ENCODE measurements at places on chromosomes 11 and 22. TPM values are rescaled to one million over a fixed set of nuclear protein-coding genes. Genes with fewer than 3 reads are reported as not detected.

The CD248 gene
- 97.8 TPM for total RNA-seq

GRCh38 chr11:27770576-27770975 lies 70.3 kb upstream of the BDNF start:
- DNase-seq = no peak

The VSTM5 gene
- total RNA-seq = not detected

- peak; percentile 62 for DNase-seq
These were observed 5.6 kb downstream of the DDB2 start for GRCh38 chr11:47220401-47220821.

- DNase-seq = no peak
These were observed 31.7 kb upstream of the TEF start for GRCh38 chr22:41350087-41350486.

DNA sequence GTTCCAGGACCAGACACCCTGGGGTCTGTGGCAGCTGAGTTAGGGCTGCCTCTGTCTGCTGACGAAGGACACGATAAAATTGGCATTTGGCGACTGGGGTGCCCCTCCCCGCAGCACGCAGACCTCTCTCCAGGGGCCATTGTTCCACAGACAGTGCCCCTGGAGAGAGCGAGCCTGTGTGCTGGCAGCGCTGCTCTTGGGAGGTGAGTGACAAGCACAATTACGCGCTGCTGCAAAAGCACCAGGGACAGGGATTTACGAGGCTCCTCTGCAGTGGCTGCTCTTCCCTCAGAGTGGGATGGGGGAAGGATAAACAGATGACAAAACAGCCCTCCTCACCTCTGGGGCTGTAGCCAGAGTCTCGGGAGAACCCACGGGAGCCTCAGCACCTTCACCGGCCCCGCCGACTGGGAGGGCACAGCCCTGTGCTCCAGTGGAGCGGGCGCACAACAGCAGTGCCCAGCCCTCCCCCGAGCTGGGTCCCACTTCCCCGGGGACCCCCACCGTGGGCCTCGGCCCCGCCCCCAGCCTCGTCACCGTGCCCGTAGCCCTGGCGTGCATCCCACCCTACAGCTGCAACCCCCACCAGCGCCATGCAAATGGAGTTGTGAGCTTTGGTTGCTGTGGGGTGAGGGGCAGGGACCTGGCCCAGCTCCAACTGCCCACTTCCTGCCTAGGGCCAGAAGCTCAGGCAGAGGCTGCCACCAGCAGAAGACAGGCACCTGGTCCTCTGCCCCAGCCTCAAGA lies 19.6 kb downstream of the CHID1 start:
- DNase-seq = peak; percentile 79

DNA sequence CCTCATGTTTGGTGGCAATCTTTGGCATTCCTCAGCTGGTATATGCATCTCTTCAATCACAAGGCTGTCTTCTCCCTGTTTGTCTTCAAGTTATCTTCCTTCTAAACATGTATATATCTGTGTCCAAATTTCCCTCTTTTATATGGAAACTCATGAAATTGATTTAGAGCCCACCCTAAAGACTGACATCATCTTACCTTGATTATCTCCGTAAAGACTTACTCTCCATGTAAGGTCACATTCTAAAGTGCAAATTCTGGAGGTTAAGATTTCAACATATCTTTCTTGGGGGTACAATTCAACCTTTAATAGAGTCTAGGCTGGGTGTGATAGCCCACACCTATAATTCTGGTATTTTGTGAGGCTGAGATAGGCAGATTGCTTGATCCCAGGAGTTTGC lies 215.8 kb upstream of the LRRC4C start:
- DNase-seq = no peak

DNA sequence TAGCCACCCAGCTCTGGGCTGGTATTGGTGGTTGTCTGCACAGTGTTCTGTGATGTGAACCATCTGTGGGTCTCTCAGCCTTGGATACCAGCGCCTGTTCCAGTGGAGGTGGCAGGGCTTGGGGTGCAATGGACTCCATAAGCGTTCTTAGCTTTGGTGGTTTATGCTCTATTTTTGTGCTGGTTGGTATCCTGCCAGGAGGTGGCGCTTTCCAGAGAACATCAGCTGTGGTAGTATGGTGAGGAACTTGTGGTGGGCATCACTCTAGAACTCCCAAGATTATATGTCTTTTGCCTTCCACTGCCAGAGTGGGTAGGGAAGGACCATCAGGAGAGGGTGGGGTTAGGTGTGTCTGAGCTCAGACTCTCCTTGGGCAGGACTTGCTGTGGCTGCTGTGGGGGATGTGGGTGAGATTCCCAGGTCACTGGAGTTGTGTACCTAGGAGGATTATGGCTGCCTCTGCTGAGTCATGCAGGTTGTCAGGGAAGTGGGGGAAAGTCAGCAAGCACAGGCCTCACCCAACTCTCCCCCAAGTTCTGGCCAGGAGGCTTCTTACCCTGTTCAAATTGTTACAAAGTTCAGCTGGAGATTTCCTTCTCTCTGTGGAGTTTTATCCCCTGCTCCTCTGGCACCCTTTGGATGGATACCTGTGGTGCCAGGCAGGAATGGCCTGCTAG lies 47.2 kb downstream of the MRGPRX2 start:
- DNase-seq = peak; percentile 18

The ZNF202 gene
- total RNA-seq = 28.5 TPM

The RBMXL2 gene
- not detected for total RNA-seq

DNA sequence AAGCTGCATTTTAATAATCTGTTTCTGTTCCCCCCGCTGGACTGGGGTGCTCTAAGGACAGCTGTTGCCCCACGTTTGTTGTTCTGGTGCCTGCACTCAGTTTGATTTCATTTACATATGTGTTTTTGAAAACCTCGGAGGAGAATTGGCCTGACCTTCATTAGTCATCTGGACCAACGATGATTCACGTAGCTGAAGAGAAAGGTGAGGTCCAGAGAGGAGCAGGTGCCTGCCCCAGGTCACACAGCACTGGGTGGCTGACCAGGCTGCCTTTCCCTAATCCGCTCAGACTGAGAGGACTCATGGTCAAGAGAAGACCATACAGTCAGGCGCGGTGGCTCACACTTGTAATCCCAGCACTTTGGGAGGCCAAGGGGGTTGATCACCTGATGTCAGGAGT lies 3.8 kb downstream of the CSDC2 start:
- DNase-seq = no peak

- no peak for DNase-seq
These were observed 1088.9 kb upstream of the TENM4 start for GRCh38 chr11:80529726-80530125.

The NPAS4 gene
- total RNA-seq = not detected

GRCh38 chr11:125941619-125942611 lies 3.9 kb upstream of the VSIG10L2 start:
- DNase-seq = peak; percentile 66

The LMO2 gene
- total RNA-seq = 39.0 TPM

The FAT3 gene
- total RNA-seq = 7.3 TPM

The HEPHL1 gene
- not detected for total RNA-seq

The OOSP1 gene
- total RNA-seq = not detected

GRCh38 chr11:65314501-65315203 lies at the start of gene CDC42EP2:
TSS of gene CDC42EP2 (plus strand) at chr11:65314866. CDS start at chr11:65320899, 6,033 bp downstream.
- peak; percentile 85 for DNase-seq

DNA sequence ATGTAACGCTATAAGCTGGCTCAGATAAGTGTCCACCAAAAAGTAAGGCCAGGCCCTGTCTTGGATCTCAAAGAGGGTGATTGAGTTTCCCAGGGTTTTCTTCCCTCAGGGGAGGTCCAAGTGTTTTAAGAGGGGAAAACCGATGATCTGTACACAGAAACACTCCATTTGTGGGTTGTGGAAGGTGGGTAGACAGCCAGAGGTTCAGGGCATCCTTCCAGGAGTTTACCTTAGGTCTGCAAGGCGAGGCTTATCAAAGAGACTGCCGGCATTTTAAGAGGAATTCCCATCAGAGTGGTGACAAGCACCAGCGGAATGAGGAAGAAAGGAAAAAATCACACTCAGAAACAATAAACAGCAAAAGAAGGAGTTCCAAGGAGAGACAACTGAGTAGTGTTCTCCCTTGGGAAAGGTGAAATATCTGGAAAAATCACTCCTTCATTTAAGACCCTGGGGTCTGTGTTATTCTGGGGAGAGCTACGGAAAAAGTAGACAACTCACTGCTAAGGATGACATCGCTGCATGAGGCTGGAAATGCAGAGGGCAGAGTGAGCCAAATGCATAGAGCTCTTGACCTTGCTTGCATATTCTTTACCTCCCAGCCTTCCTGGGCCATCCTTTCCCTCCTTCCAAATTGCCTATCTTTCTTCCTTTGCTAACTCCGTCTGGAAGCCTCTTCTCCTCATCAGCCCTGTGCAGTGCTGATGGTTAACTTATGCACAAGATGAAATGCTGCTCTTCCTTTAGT lies 22.1 kb upstream of the MMP7 start:
- no peak for DNase-seq

DNA sequence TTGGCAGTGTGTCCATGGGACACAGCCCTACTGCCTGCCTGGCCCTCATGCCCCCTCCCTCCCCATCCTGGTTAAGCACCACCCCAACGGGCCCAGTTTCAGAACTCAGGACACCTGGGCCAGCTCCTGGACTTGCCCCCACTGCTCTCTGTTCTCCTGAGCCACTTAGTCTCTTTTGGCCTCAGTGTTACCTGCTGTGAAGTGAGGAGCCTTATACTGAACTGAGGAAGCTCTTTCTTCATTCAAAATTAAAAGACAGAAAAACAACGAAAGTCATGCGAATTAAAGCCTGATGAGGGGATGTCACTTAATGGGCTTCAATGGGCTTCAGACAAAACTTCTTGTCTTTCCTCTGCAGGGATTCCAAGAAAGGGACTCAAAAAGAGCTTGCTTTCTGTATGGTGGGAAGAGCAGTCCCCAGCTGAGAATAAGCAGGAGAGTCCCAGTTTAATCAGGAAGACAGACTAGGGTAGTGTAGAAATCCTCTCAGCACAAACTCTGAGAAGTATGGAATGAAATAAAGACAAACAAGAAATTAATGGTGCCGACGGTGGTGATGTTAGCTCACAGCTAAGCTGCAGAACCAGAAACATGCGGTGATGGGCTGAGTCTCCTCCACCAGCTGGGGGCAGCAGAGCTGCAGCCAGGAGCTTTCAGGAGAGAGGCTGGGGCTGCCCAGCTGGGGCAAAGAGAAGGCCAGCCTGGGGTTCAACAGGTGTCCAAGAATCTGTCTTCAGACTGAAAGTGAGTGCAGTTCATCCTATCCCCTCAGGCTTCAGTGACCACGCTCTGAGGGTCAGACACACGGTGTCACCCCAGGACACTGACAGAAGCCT lies 101.0 kb downstream of the GGTLC2 start:
- DNase-seq = peak; percentile 45

DNA sequence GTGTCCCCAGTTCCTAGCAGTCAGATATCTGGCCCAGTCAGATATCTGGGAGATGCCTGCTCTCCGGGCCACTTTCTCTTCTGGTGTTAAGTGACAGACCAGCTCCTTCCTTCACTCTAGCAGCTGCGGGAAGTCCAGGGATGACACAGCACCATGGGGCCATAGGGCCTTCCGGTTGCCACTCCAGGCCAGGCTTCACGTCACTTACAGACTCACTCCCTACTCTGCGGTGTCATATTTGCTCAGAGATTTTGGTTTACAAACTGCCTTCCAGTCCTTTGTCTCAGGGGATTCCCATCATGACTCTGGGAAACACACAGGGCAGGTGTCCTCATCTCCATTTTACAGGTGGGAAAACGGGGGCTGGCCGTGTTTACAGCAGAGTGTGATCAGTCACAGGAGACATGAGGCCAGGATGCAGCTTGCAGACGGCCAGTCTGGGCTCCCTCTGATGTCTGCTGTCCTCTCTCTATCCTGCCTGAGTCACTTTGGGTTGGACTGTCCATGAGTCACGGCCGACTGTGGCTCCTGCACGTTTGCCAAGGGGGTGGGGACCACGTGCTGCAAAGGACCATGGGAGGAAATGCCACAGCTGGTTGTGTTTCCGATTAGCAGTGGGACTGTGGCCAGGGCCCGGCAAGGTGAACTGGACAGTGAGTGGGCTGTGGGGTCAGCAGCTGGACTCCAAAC lies 8.2 kb upstream of the TBC1D22A start:
- DNase-seq = peak; percentile 84

GRCh38 chr22:38422611-38423511 lies 32.1 kb downstream of the KCNJ4 start:
- DNase-seq = no peak

GRCh38 chr11:105763594-105763993 lies 153.7 kb downstream of the GRIA4 start:
- DNase-seq = no peak

The PSMD13 gene
- 199 TPM for total RNA-seq

The OR6A2 gene
- not detected for total RNA-seq

The SYT13 gene
- total RNA-seq = 0.30 TPM

The APOL3 gene
- total RNA-seq = 0.59 TPM

GRCh38 chr11:46677169-46677568 lies 23.2 kb downstream of the ARHGAP1 start:
- no peak for DNase-seq

- DNase-seq = no peak
These were observed 33.6 kb upstream of the PARVG start for GRCh38 chr22:44147008-44147645.

GRCh38 chr11:118921929-118922744 lies 3.6 kb downstream of the BCL9L start:
- DNase-seq = peak; percentile 51

DNA sequence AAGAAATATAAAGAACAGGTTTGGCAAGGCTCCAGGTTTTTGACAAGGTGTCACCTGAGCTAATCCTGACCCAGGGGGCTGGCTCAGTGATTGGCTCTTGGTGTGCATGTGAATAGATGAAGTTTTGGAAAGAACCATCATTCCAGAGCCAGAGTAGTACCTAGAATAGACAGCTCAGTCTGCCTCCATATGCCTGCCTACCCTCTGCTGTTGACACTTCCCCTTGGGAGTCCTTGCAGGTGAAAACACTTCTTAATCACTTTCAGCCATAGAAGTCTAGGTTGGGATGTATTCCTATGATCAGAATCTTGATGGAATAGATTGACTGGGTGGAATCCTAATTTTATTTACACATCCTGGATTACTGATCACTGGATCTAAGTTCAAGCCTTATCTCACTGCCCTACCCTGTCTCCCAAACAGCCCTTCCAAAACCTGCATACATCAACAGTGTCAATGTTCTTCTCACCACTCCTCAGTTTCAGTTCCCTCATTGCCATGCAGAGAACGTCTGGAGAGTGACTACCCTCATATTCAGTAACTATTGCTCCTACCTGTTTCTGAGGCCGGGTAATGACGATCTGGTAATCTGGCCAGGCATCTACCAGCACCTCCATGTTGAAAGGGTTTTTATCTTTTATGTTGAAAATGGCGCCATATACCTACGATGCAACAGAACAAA lies 6.7 kb downstream of the GLYATL2 start:
- no peak for DNase-seq

DNA sequence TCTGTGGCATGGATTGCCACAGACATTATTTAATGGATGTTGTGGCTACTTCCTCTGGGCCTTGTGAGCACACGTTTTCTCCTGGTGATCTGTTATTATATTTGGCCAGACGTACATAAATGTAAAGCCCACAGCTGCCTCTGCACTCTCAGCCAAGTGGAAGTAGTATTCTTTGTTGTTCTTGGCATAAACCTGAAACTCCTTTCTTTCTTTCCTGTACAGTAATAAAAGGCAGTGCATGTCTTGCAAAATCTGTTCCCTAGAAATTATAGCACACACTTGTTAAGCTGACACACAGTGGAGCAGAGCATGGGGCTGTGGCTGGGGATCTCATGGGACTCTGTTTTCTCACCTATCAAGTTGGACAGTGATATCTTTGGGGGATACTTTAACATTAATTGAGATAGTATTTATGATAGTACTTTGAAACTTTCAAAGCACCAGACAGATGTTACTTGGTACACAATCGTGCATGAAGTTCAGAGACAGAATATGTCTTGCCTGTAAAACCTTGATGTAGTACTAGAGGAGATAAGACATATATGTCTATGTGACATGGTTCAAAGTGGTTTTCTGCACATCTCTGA lies 20.9 kb downstream of the PANX1 start:
- no peak for DNase-seq

The DUSP8 gene
- 0.70 TPM for total RNA-seq

All from A673 (cell line).